ENCODE measurements at places on chromosomes 6 and 20. TPM values are rescaled to one million over a fixed set of nuclear protein-coding genes. Genes with fewer than 3 reads are reported as not detected.
A peak's percentile ranks its signal among the peaks of the same experiment; 100 is the strongest.

DNA sequence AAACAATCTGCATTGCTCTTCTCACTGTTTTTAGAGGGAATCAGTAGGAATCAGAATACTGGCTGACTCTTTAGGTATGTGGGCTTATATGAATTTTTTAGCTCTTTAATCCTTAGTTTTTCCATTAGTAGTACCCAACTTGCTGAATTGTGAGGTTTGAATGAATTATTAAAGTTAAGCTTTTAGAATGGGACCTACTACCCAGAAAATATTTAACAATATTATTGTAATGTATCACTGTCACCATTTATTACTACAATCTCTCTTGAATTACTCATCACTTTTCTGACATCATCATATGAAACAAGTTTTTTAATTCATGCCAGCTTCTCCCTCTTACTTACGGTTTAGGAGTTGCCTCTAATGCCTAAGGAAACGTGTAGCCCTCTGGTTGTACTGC is 212.7 kb downstream of the BCKDHB start:
- DNase-seq: no peak

GRCh38 chr6:136037876-136038460 is 186.5 kb downstream of the PDE7B start:
- no peak for DNase-seq

DNA sequence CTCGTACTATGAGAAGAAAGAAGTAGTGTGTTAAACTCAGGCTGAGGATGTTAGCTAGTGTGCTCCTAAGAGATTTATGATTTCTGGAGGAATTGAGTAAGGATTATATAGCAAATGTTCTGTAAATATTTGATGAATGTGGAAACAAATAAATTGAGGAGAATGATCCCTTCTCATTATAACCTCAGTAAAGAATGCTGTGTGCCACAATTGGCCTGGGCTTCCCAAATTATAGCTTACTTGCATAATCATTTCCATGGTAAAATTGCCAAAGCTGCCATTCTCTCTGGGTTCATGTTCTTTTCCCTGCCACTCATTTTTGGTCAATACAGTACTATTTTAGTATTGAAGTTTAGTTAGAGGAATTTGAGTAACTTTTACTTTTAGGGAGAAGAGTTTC is 128.5 kb downstream of the FLRT3 start:
- DNase-seq: no peak

GRCh38 chr20:14744723-14745122 is 407.3 kb upstream of the FLRT3 start:
- DNase-seq: no peak

DNA sequence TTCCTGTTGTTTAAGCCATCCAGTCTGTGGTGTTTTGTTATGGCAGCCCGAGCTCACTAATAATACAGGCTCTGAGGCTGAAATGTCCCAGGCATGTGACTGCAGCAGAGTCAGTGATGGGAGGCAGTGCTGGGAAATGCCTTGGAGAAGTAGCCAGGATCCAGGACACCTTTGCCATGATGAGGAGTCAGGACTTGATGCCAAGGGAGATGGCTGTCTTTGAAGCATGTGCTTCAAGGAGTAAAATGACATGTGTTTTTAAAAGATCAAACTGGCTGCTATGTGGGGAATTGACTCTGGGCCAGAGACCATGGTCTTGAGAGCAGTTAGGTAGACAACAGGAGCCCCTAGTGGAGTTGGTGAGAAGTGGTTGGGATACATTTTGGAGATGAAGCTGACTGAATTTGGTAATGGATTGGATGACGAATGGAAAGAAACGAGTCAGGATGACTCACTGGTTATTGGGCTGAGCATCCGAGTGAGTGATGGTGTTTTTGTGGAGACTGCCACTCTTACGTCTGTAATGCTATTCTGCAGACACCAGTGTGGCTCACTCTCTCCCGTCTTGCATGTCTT is 322.2 kb downstream of the PLCB1 start:
- no peak for DNase-seq

GRCh38 chr6:98532004-98532403 is 302.4 kb upstream of the POU3F2 start:
- DNase-seq: no peak

DNA sequence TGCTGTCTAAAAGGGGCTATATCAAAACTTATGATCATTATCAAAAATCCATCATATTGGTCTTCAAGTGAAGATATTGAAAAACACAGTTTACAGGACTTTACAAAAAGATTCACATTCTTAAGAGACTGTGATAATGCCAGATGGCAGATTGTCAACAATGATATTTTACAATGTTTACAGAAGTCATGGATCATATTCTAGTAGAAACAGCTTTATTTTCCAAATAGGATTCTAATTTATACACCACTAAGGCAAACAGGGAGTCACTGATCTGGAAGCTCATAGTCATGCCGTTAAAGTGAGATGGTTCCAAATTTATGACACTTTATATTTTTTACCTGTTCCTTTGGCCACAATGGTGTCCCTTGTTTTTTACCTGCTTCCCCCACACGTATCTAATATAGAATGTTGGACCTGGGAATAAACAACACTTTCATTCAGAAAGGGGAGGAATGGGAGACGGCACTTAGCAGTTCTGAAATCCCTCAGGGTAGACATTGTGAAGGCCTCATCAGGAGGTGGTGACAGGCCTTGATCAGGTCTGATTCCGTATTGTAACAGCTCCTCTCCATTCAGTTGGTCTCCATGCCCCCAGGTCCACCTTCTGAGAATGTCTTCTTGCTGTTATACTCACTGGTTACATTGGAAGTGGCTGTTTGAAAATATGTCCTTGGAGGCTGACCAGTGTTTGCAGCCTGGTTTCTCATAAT is 228.6 kb downstream of the ADGB start:
- DNase-seq: no peak

- DNase-seq: no peak
Observed at GRCh38 chr20:5886788-5887187, 63.5 kb downstream of the TRMT6 start.

GRCh38 chr6:1607516-1608221 is 2.0 kb upstream of the FOXC1 start:
- DNase-seq: no peak

GRCh38 chr6:79776076-79776475 is 144.9 kb downstream of the SH3BGRL2 start:
- DNase-seq: no peak

- peak; percentile 84 for DNase-seq
Observed at GRCh38 chr6:41786451-41787218, 859 bp upstream of the TOMM6 start.

DNA sequence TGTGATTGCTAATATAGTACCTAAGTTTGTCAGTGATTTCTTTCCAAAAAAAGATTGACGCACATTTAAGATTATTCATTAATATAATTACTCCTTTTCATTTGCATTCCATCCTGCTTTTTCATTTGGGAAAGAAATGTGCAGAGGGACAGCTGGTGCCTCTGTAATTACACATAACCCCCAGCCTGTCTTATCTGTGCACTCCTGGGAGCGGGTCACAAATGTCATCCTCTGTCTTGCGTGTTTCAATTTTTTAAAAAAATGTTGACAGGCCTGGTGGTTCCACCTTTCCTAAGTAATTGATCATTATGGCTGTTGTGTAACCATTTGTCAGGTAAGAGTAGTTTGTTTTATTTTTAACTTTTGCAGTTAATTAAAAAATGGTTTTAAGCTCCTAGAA is 92.7 kb downstream of the SLX4IP start:
- no peak for DNase-seq

DNA sequence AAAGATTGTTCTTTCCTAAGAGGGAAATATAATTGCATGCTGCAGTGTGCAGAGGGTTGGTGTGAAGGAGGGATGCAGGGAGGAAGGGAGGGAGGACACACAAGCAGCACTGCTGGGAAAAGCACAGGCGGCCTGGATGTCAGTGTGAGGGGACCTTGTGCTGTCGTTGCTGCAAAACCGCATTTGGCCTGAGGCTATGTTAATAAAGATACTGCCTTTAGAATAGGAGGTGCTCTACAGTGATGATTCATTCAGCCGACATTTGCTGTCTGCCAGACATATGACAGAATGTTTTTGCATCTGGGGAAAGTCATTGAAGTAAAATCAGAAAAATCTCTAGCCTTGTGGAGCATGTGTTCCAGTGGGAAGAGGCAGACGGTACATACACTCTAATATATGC is 50.5 kb upstream of the TRIM26 start:
- DNase-seq: no peak

- DNase-seq: peak; percentile 87
Observed at GRCh38 chr20:31605031-31605901, at the start of gene ID1. TSS of gene ID1 (plus strand) at chr20:31605289. CDS start at chr20:31605388, 99 bp downstream.

DNA sequence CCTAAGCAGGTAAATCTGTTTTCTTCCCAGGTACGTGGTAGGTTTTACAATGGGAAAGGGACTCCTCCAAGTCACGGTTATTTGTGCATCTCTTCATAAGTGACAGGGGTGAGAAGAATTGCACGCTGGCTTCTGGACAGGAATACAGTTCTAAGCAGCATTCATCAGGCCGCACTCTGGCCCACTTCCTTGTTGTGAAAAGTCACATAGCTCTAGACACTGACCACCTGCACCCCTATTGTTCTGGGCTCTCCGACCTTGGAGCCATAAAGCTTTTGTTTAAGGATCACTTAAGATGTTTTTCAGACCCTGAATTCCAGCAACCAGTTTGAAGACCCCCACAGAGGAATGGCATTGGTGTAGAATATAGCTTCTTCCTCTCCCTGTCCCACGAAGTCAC is 31.4 kb downstream of the RAMACL start:
- DNase-seq: no peak

- DNase-seq: no peak
Observed at GRCh38 chr20:42846784-42847490, 342.8 kb downstream of the PTPRT start.

- no peak for DNase-seq
Observed at GRCh38 chr6:18441251-18441979, 54.3 kb downstream of the RNF144B start.

- peak; percentile 80 for DNase-seq
Observed at GRCh38 chr20:46681032-46681854, 8.0 kb downstream of the TP53RK start.

DNA sequence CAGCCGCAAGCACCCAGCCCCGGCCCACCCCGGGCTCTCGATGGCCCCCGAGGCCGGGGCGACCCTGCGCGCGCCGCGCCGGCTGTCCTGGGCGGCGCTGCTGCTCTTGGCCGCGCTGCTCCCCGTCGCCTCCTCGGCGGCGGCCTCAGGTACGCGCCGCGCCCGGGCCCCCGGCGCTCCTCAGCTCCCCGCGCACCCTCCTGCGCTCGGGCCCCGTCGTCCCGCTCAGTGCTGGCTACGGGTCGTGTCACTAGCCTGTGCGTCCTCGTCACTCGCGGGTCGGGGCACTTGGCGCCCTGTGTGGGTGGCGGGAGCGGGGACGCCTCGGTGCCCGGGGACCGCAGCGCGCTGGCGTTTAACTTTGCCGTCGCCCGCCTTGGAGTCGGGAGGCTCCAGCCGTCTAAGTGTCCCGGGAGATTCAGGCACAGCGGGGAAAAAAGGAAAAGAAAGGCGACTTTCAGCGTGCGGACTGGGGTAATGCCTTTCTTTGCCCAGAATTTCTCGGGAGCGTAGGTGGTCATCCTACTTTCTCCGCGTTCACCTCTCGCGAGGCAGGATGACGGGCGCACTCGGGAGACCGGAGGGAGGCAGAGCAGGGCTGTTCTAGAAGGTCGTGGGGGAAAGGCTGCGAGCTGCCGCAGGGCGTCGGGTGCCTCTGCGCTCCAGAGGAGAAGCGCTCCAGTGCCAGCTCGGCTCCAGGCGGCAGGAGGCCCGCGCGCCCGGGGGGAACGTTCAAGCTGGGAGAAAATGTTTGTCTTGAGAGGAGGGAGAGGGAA is 545 bp downstream of the FNDC1 start:
- no peak for DNase-seq

- no peak for DNase-seq
Observed at GRCh38 chr6:25966711-25967110, 4.1 kb downstream of the TRIM38 start.

DNA sequence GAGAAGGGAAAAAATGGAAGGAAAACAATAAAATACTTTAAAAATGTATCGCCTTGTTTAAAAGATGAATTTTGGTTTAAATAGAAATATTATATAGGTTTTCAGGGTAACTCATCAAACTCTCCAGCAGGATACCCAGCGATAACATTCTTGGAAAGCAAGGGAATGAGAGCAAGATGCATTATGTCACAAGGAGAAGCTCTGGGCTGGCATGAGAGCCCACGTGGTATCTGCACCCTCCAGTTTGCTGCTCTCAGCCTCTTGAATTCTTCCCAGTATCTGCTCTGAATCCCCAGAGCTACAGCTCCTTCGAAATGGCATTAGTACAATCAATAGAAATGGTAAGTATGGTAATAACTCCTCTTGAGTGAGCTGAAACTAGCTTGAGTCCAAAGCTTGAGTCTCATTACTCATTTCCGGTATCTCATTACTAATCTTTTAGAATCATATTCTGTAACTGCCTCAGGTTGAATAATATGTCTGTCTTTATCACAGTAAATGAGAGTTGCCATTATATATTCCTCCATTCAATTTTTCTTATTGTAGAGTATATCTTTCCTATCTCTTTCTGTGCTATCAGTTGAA is 4.9 kb upstream of the TMEM242 start:
- DNase-seq: no peak

DNA sequence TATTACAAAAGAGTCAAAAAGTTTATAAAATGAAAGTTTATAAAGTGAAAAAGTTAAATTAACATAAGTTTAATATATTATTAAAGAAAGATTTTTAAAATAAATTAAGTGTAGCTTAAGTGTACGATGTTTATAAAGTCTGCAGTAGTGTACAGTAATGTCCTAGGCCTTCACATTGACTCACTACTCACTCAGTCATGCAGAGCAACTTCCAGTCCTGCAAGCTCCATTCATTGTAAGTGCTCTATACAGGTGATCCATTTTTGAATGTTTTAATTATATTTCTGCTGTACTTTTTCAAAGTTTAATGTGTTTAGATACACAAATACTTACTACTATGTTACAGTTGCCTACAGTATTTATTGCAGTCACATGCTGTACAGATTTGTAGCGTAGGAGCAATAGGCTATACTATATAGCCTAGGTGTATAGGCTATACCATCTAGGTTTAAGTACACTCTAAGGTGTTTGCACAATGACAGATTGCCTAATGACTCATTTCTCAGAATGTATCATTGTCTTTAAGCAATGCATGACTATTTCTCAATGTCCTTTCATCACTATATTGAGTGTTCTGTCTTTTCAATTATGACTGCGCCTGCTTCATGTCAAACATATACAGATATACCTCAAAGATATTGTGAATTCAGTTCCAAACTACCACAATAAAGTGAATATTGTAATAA is 1110.3 kb upstream of the MAP3K7 start:
- no peak for DNase-seq

- no peak for DNase-seq
Observed at GRCh38 chr6:41645007-41645618, 6.8 kb downstream of the MDFI start.

DNA sequence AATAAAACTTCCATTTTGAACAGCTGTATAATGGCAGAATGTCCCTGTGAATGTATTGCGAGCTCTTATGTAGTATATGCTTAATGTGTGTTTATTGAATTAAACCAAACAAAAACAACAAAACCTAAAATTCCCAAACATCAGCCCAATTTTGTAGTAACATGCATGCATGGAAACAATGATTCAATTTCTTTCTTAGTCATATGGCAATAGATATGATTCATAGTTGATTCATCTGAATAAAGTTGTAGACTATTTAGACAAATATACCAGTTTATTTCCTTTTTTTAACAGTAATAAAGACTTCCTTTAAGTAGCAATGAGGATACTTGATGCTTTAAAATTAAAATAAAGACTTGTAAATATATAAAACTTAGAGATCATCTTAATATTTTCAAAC is 670.6 kb downstream of the CD109 start:
- DNase-seq: no peak

Gene SHLD1
- total RNA-seq: 11.2 TPM

Gene IL20RA
- not detected for total RNA-seq

Gene GCNT2
- total RNA-seq: 5.0 TPM

Gene OPN5
- not detected for total RNA-seq

Gene SALL4
- 0.12 TPM for total RNA-seq
